ENCODE measurements at places on chromosomes 16 and 17. TPM values are rescaled to one million over a fixed set of nuclear protein-coding genes. Genes with fewer than 3 reads are reported as not detected.

Gene MYO15B
- polyA plus RNA-seq, result 1,019 TPM

Gene TBC1D3G
- not detected for polyA plus RNA-seq

Gene GRAPL
- 84.5 TPM for polyA plus RNA-seq

DNA sequence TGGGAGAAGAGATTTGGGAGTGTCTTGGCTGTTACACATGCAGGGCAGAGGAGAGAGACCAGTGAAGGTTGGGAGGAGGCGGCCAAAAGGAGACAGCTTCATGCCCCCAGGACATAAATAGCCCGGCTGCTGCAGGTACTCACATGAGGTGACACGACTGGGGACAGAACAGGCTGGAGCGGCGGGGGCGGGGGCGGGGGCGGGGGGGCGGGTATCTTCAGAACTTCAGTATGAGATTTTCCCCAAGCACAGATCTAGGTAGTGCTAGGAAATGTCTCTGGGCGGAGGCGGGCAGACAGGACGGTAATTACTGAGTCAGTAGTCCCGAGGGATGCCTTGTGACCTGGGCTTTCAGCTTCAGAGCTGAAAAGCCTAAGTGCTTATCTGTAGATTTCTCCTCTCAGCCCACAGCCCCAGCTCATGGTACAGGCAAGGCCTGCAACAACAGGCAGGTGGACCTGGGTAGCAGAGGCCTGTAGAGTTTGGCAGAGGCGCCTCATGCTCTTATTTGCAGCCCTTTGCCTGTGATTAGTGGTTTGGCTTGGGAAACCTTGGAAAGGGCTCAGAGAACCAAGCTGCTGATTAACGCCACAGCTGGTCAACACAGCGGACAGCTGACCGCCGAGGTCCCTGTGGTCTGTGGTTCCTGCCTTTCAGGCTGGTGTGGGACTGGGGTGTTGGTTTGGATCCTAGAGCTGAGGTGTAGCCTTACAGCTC is 24.5 kb downstream of the UNK start:
- DNase-seq, result peak; percentile 41

- DNase-seq, result no peak
Measured at GRCh38 chr16:67228905-67229304, 2.0 kb downstream of the TMEM208 start.

Measured in B cell (primary cell).